Nephron progenitor cell (in vitro differentiated cells): ENCODE measurements at places on chromosomes 1 and 21.

DNA sequence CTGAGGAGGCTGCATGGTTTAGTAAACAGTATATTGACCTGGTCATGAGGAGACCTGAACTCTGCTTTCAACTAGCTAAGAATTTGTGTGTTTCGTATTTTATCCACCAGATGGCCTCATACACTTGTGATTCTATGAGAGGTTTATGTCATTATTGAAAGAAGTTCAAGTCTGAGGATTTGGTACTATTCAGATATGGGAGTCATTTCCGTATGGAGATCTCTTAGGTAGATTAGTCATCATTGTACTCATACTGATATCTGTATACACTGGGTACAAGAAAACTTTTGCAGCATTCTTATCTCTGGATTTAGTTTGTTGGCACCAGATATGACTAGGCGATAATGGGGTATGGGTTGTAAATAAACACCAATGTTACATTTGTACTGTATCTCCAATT is 26.6 kb downstream of the ATF6 start:
- peak; percentile 5 for DNase-seq

GRCh38 chr1:40783001-40783905 is at the start of gene KCNQ4:
TSS of gene KCNQ4 (plus strand) at chr1:40783787. CDS start at chr1:40784094, 307 bp downstream.
- DNase-seq, result peak; percentile 77

GRCh38 chr1:214952648-214953047 is 129.9 kb upstream of the KCNK2 start:
- no peak for DNase-seq

GRCh38 chr21:34336245-34336644 is 27.6 kb upstream of the KCNE2 start:
- no peak for DNase-seq

DNA sequence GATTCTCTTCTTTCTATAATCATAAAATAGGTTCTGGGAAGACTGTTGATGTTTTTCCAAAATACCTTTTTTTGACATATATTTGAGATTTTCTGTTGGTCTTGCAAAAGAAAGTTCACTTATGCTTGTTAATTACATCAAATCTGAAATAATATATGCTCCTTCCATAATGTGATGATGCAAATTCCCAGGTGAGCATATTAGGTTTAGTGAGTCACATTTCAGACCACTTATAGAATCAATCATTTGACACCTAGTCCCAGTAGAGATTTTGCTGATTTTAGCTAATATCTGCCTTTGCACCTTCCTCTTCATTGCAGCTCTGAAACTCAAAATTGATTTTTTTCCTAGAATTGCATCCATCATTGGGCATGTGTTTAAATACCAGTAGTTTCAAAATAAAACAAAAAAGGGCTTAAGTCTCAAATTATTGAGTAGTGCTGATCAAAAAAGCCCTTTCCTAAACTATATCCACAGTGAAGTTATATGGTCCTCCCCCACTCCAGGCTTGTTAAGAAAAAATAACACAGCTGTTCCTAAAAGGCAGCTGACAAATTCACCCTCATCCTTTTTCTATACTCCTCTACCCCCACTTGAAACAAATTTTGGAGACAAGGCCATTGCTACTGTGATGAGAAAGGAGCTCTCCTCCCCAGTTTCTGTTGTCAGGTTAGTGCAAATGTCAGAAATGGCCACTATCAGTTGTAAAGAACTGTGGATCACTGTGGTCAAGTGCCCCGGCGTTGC is 37.1 kb upstream of the KCNQ4 start:
- no peak for DNase-seq
